Posterior vena cava (tissue), 2 donors: ENCODE measurements at places on chromosomes 2 and 18.
A peak's percentile ranks its signal among the peaks of the same experiment; 100 is the strongest.

- no peak for DNase-seq
These were observed 253.6 kb downstream of the SOX11 start for GRCh38 chr2:5945742-5946141.

GRCh38 chr2:113966832-113967231, 76.9 kb downstream of the ACTR3 start:
- no peak for DNase-seq

DNA sequence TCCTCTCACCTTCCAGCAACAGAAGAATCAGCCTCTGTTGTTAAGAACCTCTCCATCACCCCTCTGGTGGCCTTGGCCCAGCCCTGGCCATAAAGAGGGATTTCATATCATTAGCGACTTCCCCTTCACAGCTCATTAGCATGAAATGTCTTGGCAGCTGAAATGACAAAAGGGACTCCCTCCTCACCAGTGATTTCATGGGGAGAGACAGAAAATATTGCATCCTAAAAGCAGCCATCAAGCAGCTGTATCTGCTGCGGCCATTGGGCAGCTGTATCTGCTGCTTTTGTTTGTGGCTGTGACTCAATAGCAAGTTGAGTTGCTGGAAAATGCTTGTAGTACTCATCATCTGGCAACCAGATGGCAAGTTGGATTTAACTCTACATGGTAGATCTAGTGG, 105.9 kb upstream of the RMDN2 start:
- no peak for DNase-seq

DNA sequence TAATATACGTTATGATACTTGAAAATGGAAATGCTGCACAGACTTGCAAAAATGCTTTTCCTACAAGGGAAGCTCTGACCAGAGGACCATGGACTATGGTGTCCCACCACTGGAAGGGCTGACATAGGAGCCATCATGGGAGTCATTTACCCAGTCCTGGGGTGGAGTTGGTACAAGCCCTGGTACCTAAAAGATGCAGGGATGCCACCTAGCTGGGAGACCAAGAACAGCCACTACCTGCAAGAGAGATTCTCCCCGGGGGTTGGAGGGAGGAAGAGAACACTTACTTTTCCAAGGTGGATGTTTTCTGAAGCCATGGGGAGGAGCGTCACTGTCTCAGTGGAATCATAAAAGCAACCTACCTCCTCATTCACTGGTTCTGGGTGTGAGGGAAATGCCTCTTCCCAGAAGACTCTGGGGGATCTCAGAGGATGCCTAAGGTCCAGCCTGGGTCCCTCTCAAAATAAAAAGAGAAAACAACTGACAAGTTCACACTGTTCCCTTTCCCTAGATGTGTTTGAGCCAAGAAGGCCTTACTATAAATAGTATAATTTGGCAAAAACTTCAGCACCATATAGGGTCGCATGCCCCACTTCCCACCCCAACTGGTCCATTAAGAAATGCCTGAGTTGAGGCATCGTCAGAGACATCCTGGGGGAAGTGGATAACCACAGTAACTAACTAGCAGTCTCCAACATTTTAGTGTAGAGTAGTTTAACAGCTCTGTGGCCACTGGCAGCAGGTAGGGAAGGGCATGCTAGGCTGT, 39.9 kb downstream of the REEP1 start:
- DNase-seq, result no peak

DNA sequence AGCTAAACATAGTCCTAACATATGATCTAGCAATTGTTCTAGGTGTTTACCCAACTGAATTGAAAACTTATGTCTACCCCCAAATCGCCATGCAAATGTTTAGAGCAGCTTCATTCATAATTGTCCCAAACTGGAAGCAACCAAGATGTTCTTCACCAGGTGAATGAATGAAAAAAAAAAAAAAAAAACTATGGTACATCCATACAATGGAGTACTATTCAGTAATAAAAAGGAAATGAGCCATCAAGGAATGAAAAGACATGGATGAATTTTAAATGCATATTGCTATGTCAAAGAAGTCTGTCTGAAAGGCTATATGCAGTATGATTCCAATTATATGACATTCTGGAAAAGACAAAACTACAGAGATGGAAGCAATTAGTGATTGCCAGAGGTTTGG, 98.6 kb upstream of the ITPRID2 start:
- DNase-seq, result no peak

DNA sequence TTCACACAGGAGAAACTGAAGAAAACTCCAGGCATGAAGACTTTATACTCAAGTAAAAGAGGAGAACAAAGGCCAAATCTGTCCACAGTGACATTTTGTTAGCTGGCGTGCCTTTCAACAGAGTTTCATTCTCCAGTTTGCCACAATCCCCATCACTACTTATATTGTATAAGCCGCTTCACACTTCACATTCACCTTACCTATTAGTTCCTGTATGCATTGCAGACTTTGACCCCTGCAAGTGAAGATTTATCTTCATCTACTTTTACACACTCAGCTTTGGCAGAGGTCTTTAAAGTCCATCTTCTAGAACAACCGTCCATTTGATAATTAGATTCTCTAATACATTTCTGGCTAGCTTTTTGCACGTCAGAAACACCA, 56.8 kb upstream of the TANK start:
- DNase-seq, result no peak

DNA sequence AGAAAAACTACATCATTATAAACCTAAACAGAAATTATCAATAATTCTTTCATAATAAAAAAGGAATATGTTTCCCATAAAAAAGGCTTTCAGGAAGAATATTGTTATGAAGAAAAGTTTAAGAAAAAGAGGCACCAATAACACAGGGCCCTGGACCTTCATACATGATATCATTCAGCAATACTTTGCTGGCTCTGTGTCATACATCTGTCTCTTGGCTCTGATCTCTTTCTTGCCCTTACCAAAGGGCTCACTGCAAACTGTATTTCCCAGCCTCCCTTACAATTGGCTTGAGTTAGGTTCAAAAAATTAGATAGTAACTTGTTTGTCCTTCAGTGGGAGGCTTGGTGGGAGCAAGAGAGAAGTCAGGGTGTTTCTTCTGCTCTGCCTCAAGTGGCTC, 499.0 kb downstream of the TGIF1 start:
- no peak for DNase-seq

DNA sequence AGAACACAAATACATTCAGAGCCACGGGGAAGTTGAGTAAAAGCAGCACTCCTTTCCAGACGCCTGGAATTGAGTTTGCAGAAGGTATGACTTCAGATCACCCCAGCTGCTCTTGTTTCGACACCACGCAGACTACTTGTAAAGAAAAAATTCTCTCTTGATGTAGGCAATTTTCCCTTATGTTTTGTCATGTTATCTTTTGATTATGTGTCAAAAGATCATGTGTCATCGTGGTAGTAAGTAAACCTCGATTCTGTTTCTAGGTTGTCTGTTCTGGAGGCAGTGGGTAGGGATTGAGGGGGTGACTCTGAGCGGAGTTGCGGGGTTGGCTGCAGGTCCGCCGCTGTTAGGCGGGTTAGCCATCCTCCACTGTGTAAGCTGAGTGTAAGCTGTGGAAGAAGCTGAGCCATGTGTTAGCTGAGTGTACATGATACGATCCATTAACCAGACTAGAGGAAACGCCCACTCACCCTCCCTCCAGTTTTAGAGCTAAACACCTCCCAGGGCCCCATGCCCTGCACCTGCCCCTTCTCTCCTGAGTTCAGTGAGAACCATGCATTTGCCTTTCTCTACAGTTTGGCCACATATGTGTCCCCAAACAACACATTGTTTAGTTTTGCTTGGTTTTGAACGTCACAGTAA, 181.8 kb downstream of the SNTG2 start:
- no peak for DNase-seq

- DNase-seq, result no peak
These were observed 188.9 kb downstream of the MYO1B start for GRCh38 chr2:191434072-191434471.

DNA sequence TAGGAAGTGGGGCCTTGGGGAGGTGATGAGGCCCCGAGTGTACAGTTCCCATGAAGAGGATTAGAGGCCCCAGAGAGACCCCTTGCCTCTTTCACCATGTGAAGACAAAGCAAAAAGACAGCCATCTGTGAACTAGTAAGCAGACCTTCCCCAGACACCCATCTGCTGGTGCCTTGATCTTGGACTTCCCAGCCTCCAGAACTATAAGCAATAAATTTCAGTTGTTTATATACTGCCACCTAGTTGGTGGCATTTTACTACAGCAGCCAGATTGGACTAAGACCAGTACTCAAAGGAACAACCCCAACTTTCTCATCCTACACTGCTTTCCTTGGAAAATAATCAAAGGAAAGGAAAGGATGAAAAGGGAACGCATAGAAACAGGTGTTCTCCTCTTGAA, 27.9 kb upstream of the CREG2 start:
- no peak for DNase-seq

- no peak for DNase-seq
These were observed 488.7 kb upstream of the ID2 start for GRCh38 chr2:8193146-8193545.

- no peak for DNase-seq
These were observed 126.2 kb downstream of the DPP4 start for GRCh38 chr2:161947836-161948235.

DNA sequence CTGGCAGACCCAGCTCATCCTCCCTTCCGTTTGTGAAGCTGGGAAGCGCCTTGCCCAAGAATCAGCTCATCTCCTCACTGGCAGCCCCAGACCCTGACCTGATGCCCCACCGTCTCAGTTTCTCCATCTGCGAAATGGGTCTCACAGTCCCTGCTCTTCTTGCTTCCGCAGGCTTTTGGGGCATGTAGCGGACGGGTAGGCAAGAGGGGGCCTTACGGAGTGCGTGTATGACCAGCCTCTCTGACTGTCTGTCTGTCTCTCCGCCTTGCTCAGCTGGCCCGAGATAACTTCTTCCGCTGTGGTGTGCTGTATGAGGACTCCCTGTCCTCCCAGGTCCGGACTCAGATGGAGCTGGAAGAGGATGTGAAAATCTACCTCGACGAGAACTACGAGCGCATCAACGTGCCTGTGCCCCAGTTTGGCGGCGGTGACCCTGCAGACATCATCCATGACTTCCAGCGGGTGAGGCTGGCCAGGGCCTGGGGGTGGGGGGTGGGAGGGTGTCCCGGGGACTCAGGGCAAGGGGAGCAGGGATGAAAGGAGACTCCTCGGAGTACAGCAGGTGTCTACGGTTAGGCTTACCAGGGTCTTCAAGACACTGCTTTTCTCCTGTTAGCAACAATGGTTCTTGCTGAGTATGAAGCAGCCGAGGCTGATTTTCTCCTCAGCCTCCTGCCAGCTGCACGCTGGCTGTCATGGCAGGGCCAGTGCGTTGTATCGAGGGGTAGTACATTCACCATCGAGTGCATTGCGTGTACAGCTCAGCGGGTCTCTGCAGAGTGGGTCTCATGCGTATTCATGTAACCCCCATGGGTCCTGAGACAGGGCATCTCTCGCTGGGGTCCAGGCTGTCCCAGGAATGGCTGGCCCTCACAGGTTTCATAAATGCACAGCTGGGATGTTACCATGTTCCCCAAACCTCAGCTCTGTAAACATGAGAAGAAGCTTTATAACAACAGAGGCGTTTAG, 10.9 kb downstream of the ITM2C start:
- DNase-seq, result peak; percentile 37

DNA sequence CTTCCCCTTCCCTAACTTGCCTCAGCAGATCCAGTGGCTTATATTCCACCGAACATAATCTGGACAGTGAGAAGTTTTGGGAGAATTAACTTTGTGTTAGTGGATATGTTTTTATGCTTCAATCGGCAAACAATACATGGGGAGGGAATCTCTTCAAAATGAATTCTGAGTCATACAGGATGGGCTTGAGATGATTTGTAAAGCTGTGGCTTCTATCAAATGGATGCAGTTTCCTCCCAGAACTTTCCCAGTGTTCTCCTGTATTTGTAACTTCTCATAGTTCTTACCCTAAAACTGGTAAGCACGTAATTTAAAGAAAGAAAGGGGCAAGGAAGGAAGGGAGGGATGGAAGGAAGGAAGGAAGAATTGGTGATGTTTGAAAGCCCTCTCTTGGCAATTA, 36.8 kb downstream of the PDCL3 start:
- DNase-seq, result no peak

- DNase-seq, result no peak
These were observed 8.6 kb upstream of the NCK2 start for GRCh38 chr2:105736145-105736544.

DNA sequence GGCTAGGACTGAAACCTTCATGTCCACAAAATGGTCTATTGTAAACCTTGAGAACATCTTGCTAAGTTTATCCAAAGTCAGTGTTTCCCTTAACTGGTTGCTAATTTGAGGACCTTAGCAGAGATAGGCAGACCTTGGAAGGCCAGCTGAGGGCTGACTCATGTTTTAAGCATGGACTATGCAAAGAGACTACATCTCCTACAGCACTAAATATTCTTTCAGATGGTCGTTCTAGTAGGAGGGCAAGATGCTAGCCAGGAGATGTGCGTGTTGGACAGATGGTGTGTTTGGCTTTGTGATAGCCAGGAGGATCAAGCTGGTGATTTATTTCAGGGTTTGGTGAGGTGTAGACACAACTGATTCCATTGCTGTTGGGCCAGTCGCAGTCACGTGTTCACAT, 75.8 kb downstream of the NRP2 start:
- DNase-seq, result no peak

DNA sequence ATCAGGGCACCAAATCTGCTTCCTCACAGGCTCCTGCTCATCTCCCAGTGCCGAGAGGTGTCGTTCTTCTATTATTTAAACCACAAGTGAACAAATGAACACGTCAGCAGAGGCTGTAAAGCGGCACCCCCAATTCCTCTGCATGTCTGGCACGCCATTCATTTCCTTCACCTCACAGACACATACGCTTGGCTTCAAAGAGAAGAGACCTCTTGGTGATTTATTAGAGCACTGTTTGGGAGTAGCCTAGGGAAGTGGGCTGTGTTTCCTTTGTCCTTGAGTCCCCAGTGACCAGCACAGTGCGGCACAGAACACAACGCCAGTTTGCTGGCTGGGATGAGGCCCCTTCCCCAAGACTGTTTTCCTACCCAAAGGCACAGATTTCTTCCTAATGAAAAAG, 184.3 kb upstream of the REV1 start:
- no peak for DNase-seq

GRCh38 chr2:66024391-66024790, 410.5 kb upstream of the MEIS1 start:
- DNase-seq, result no peak

DNA sequence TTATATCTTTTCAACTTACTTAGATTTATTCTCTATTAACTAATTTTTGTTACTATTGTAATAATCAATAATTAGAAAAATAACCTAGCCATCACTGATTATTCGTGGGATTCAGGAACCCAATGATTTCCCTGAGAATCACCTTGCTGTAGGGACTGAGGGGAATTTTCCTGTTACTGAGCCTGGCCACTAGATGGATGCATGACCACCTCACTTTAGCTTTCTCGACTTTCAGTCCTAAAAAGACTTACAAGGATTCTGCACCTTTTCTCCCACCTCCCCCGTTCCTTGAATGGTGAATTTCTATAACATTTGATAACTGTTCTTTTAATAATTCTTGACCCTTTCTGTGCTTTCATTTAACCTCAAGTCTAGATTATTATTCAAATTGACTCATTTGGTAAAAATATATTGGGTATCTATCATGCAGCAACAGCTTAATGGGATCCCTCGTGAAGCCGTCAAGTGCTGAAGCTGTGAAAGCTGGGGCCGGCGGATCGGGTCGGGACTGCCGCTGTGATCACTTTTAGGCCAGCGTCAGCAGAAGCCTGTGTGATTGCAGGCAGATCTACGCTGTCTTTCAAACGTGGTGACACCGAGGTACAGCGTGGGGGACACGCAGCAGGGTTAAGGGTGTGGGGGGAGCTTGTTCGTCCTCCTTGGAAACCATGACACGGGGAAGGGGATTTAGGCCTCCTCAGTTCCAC, 38.8 kb upstream of the TMEM18 start:
- no peak for DNase-seq

- DNase-seq, result no peak
These were observed 107.7 kb downstream of the COL6A3 start for GRCh38 chr2:237306083-237306786.
